Endodermal cell (in vitro differentiated cells): ENCODE measurements at places on chromosomes 3 and 15. TPM values are rescaled to one million over a fixed set of nuclear protein-coding genes. Genes with fewer than 3 reads are reported as not detected.

- DNase-seq = no peak
Observed at GRCh38 chr3:42764561-42765295, 8.3 kb downstream of the CCDC13 start.

DNA sequence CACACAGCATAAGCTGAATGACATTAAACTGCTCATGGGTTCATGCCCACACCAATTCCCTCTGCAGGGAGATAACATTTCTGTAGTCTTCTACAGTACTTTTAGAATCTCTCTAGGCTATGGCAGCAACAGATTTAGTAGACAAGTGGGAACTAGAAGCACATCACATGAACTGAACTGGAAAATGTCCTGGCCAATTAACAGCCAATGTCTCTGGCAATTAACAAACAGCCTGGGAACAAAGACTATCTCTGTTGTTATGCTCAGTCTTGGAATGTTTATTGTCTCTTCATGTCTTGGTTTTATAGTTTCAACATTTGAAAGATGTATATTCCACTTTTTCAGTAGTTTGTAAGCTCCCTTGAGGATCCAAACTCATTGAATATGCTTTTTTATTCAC is 523.2 kb upstream of the NAALADL2 start:
- DNase-seq = no peak

DNA sequence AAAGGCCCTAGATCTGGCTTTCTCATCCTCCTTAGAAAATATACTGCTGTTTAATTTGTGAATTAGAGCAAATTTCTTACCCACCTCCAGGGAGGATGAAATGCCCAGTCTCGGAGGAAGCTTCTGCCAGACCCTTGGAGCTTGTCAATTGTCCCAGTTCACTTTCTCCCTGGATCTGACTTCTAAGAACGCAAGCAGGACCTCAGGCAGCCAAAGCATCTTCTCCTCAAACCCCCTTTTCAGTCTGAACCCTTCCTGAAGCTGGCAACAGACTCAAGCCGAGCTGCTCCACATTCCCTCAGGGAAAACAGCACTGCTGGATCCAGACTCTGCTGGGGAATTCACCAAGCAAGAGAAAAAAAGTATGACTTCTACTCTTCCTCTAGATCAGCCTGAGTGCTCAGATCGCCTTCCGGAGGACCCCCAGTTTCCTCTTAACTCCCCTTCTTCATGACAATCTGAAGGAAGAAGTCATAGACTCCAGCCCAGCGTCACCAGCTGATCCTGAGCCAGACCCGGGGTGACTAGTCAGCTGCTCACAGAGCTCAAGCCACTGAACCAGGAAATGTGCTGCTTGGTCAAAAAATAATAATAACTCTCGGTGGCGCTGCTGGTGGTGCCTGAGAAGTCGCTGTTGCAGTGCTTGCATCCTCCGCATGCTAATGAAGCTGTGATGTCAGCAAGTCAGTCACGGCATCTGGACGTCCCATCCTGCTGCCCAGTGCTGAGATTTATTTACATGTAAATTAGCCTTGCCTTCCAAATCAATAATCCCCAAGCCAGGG is at the start of gene PRICKLE2:
PRICKLE2 (minus strand) TSS at position 641 of the 785 bp plus-strand sequence. CDS start 26,539 bp downstream, outside the sequence.
- DNase-seq = peak; percentile 85

GRCh38 chr15:58962136-58962535 is 25.3 kb upstream of the RNF111 start:
- no peak for DNase-seq

DNA sequence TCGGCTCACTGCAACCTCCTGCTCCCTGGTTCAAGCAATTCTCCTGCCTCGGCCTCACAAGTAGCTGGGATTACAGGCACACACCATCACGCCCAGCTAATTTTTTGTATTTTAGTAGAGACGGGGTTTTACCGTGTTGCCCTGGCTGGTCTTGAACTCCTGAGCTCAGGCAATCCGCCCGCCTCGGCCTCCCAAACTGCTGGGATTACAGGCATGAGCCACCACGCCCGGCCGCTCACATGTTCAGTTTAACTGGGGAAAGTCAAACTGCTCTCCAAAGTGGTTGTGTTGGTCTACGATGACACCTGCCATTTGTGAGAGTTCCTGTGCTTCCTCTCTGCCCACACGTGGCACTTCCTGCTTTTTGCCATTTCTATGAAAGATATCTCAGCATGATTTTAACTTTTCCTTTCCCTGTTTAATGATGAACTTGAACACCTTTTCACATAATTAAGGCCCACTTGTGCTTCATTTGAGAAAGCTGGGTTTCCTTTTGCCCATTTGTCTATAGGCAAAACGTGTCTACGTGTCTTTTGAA is 877 bp upstream of the GP5 start:
- no peak for DNase-seq

- DNase-seq = peak; percentile 87
Observed at GRCh38 chr15:65212097-65212496, 824 bp upstream of the CILP start.

Gene IQCF6
- not detected in 2 replicates for total RNA-seq

- no peak for DNase-seq
Observed at GRCh38 chr15:54829821-54830220, 366.9 kb downstream of the RSL24D1 start.

Gene SAMMSON
- total RNA-seq = 0.35 to 0.55 TPM (median 0.42 TPM) in 3 replicates

GRCh38 chr15:38690719-38691332 is 126.2 kb upstream of the RASGRP1 start:
- DNase-seq = peak; percentile 91

GRCh38 chr3:177889652-177890358 is 646.4 kb upstream of the KCNMB2 start:
- DNase-seq = no peak

DNA sequence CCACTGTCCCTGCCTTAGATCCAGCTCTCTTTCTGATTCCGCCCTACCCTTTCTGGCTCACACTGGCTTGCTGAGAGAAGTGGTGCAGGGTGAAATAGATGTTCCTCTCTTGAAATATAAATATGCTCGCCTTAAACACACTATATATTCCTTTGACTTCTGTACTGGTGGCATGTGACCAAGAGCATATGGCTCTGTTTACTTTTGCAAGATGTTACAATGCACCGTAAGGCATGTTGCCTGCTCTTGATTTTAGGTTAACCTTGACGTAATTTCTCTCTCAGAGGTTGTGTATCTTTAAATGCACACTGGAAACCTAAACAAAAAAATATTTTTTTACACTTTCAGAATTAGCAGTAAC is 749 bp downstream of the RSRC1 start:
- no peak for DNase-seq

DNA sequence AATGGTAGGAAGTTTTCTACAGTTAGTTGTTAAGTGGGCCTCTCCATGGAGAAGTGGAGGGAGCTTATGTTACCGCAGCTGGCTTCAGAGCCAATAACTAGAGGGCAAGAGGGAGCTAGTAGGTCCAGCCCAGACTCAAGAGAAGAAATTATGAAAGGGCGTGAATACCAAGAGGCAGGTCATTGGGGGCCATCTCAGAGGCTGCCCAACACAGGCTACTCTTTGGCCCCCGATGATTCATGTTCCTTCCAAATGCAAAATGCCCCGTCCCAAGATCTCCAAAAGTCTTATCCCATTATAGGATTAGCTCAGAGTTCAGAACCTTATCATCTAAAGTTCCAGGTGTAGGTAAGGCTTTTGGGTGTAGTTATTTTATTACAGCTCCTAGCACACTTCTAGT is 94.5 kb downstream of the FNDC3B start:
- no peak for DNase-seq

GRCh38 chr3:45106874-45107273 is 39.3 kb downstream of the CDCP1 start:
- no peak for DNase-seq

- no peak for DNase-seq
Observed at GRCh38 chr15:92883163-92883875, 16.8 kb upstream of the CHD2 start.

- DNase-seq = no peak
Observed at GRCh38 chr15:66138892-66139590, 114.5 kb downstream of the MEGF11 start.

DNA sequence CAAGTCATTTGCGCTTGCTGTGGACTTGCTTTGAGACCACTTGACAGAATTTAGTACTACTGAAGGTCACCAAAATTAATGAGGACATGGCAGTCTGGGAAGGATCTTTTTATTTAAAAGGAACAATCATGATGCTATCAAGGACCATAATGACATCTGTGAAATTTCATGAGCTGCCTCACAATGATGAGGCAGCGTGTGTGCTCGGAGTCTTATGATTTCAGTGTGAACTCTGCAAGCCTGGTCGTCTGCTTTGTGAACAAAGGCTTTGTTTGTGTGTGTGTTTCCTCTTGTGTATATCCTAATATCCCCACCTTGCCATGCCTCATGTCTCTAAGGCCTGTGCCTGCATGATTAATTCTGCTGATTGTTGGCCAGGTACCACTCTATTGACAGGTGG is 46.7 kb downstream of the RAD54L2 start:
- DNase-seq = no peak

Gene THBS1
- total RNA-seq = 8.0 to 13.9 TPM (median 12.2 TPM) in 3 replicates

Gene ACTC1
- 58.2 to 77.6 TPM (median 60.7 TPM) in 3 replicates for total RNA-seq

DNA sequence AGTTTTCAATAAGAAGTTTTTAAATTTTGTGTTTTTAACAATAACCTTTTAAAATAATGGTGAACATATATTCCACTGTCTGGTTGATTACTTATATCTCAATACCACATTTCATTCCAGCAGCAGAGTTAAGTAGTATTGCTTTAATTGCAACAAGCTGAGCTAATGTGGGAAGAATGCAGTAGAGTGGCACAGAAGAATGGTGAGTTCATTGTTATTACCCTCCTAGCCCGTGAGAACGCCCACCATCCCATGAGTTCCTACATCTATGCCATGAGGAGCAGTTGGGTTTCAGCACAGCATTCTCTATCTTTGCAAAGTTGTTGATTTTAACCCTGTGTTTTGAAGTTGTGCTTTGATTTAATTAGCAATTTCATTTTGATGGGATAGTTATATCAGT is 17.8 kb upstream of the NR2E3 start:
- no peak for DNase-seq

DNA sequence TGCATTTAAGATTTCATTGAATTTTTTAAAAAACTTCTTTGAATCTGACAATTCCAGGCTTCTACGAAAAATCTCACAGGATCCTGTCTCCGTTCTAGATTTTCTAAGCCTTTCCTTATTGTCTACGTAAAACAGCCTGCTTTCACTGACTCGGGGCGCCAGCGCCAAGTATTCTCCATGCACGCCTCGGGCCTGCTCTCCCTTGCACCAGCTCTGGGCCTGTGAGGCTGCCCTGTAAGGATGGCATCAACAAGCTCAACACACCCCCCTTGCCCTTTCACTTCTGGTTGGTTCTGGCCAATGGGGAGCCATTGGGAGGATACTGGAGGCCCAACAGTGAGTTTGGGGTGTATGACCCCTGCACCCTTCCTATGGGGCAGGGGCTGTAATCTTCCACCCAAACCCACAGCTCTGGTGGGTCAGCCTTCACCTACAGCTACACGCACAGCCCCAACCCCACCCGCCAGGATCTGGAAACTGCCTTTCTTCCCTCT is 47.8 kb downstream of the SLC41A3 start:
- no peak for DNase-seq

GRCh38 chr3:3084890-3085289 is 25.3 kb downstream of the IL5RA start:
- no peak for DNase-seq

Gene RGMA
- total RNA-seq = 19.7 to 41.3 TPM (median 37.7 TPM) in 3 replicates
